ENCODE measurements at places on chromosomes 6 and 20.

DNA sequence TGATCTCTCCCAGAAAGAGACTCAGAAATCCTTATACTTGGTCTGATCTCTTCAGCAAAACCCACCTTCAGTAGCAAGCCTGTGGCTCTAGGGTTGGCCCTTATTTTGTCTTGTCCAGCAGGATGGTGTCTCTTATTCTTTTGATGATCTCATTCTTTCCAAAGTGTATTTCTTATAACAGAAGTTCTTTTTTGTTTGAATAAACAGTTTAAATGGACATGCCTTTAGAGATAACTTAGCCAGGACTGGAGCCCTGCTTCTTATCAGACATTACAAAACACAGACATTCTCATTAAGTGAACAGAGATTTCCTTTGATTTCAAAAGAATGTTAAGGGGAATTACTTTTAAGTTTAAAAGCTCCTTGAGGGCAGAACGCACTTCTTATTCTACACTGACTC, 31.7 kb downstream of the KCNS1 start:
- DNase-seq = no peak

GRCh38 chr6:570825-571224, 86.1 kb downstream of the HUS1B start:
- DNase-seq = no peak

GRCh38 chr6:70409216-70409615, 4.1 kb upstream of the FAM135A start:
- DNase-seq = no peak

DNA sequence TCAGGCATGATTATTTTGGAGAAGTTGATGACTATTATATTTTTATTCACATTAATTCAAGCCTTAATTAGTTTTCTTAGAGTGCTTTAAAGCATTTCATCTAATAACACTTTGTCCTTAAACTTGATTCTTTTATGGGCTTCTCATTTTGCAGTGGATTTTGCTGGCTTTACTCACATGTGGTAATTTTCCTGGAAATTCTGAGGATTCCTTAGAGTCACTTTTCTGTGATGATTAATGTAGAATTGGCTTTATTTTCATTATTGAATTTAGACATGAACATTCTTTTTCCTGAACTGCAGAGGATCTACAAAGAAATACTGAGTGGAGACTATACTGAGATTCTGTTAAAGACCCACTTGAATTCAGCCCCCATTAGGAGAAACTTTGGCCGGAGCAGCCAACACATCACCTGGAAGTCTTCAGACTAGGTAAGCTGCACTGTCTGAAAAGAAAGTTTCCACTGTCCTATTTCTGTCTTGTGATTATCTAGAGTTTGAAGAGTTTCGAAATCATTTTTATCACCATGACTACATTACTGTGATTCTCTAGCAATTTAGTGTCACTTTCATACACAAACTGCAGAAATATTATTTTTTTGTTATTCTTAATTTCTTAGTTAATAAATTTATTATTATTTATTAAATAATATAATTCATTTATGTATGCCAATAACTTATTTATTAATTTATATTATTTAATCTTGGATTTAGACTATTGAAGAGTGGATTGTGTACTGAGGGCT, 1.9 kb downstream of the RFPL4B start:
- no peak for DNase-seq

All from CD4-positive, alpha-beta T cell treated with Interleukin-1 beta for 1 hour (primary cell).